GM19239 (cell line): ENCODE measurements at places on chromosomes 11 and 22.

DNA sequence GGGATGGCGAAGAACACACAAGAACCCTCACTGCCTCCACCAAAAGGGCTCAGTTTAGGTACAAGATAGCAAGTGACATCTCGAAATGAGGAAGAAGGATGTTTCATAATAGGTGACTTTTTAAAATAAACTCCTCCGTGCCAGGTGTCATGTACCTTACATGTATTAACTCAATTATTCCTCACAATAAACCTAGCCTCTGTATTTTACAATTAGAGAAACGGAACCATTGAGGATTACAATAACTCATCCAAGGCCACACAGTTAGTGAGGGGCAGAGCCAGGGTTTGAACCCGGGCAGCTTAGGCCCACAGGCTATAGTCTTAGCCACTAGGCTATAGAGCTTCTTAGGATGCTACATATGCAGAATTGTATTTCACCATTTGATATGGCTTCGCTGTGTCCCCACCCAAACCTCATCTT is 965 bp upstream of the PAMR1 start:
- no peak for DNase-seq

GRCh38 chr22:46484861-46485595 is 52.4 kb downstream of the CELSR1 start:
- DNase-seq, result no peak

DNA sequence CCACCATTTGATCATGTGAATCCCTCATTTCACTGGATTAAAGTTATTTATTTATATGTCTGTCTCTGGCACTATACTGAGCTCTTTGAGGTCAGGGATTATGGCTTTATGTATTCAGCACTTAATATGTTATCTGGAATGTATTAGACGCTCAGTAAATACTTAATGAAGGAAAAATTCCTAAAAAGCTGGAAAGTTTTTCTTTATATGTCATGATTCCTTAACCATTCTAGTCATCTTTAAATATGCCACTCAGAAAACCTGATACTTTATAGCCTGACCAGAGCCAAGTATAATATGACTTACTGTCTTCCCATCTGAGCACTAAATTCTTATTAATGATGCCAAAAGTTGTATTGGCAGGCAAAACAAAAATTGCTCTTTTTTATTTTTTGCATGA is 27.1 kb downstream of the RNF169 start:
- no peak for DNase-seq

DNA sequence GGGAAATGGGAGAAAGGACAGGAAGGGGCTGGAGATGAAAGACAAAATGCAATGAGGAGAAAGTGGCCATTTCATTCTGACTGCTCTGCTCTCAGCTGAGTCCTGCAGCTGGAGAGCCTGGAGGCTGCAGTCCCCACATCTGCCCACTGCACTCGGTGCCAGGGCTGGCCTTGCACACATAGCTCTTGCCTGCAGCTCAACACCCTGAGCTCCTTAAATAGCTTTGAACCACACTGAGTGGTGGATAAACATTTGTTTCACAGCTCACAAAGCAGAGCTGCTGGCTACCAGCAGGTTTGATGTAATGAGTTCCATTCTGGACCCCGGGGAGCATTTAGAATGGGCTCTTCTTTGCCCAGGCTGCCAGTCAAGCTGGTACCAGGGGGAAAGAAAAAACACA is 426.1 kb upstream of the CADM1 start:
- DNase-seq, result no peak

GRCh38 chr22:38872831-38873248 is 824 bp upstream of the CBX6 start:
- no peak for DNase-seq

DNA sequence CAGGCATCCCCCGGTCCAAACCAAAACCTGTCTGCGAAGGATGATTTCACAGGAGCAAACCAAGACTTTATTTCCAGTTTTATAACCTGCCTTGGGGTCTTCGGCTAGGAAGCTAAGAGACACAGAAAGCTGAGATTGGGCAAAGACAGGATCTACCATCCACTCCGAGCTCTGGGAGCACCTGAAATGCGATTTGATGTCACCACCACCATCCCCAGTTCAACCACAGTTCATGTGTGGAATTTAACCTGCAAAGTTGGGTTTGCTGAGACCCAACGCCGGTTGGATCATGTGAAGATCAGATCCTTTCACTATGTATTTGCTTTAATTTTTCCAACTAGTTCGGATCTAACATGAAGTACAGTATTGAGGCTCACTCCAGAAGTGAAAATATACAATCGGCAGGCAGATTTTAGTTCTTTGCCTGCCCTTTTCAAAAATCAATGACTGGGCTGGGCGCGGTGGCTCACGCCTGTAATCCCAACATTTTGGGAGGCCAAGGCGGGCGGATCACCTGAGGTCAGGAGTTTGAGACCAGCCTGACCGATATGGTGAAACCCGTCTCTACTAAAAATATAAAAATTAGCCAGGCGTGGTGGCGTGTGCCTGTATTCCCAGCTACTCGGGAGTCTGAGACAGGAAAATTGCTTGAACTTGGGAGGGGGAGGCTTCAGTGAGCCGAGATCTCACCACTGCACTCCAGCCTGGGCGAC is 1.4 kb upstream of the C11orf24 start:
- no peak for DNase-seq

- no peak for DNase-seq
Observed at GRCh38 chr22:47324435-47324990, 562.1 kb downstream of the TBC1D22A start.

GRCh38 chr22:41043722-41044121 is 48.7 kb upstream of the EP300 start:
- no peak for DNase-seq

DNA sequence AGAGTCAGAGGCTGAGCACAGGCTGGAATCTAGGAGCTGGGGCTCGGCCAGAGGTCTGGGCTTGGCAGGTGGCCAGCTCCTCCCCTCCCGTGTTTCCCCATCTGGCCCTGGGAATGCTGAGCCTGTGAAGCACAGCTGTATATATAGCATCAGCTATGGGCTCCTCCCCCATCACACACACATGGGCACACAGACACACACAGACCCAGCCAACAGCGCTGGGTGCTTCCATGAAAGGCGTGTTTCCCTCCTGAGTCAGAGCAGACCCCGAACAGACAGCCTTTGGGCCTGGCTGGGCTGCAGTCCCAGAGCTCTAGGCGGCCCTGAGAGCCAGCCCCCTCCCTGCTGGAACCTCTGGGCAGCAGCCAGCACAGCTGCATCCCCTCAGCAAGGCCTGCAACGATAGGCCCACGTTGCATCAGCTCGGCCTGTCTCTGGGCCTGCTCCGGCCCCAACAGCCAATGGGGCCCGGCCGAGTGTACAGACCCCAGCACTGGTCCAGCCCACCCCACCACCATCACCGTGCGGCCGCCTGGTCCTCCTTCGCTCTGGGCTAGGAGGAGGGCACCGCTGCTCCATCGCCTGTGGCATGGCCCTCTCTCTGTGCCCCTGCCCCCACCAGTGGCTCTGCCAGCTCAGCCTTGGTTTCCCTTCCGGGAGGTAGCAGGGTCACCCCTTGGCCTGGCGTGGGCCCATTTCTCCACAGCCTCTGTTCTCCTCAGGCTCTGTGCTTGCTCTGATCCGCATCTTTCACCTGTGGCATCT is 7.6 kb upstream of the SERPINH1 start:
- no peak for DNase-seq

- no peak for DNase-seq
Observed at GRCh38 chr11:123429336-123429735, 733 bp upstream of the GRAMD1B start.

GRCh38 chr11:34773826-34774225 is 142.4 kb downstream of the APIP start:
- no peak for DNase-seq

GRCh38 chr11:89275966-89276365 is 98.3 kb downstream of the TYR start:
- DNase-seq, result no peak

DNA sequence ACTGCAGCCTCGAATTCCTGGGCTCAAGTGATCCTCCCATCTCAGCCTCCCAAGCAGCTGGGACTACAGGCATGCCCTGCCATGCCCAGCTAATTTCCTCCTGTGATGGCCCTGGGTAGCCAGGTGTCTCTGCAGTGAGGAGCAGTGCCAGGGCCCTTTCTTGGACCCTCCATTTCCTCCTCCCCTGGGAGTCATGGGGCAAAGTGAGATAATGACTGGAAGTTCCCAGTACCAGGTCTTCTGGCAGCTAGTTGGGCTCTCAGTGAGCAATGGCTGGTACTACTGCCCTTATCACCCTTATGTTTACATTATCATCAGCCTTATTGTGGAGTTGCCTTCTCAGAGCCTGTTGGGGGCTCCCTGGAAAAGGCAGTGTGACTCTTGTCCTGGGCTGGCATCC is 17.6 kb downstream of the DAGLA start:
- DNase-seq, result no peak

DNA sequence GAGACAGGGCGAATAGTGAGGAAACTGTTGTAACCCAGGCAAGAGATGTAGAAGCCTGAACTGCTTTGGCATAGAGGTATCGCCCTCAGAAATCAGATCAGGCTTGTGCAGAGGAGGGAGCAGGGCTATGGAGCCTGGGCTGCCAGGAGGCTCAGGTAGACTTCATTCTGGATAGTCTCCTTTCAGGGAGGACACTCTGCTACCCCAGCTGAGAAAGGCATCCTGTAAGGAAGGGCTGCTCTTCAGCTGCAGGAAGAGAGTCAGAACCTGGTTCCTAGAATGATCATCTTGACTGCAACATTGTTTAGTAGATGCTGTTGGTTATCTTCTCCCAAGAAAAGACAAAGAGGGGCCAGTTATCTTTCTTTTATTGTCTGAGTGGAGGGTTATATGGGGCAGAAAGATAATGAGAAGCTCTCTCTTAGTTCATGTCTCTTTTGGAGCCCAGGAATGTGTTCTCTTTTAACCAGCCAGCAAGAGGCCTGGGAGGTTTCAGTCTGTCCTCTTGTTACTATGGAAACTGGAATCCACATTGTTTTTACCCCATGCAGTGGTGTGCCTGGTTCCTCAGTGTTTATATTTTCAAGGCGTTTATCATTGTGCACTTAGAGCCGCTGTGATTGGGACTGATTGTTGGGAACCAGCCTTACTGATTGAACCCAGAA is 95.7 kb downstream of the STIM1 start:
- no peak for DNase-seq

DNA sequence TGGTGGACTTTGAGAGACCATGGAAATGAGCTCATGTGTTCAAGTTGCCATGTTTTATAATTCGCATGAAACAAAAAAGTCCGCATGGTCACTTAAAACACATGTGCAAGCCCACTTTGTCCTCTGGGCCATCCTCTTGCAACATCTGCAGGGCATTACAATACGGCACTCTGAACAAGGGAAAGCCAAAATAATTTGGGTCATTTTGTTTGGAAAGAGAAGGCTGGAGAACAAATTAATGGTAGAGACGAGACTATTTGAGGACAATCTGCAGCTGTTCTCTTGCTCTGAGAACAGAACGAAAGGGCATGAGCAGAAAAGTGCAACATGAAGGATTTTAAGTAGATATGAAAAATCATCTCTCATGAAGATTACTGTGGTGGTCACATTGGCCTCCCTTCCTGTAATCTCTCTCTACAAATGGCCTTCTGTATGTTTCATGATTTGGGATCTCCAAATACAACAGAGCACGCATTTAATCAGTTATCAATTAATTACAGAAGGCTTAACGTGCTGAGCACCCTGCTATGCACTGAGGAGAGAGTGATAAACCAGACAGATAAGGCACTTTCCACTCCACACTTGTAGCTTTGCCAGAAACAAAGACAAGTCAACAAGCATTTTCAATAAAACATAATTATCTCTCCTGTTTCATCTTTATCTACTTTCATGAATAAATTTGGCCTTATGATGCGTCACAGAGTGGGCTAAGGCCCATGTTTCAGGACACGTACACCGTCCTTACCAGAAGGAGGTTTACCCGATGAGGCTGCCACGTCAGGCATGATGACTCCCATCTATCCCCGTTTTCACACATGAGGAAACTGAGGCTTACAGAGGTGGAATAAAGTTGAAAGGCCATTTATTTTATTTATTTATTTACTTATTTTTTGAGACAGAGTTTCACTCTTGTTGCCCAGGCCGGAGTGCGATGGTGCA is 384.1 kb downstream of the LARGE1 start:
- no peak for DNase-seq

GRCh38 chr11:11569936-11570491 is 51.8 kb downstream of the GALNT18 start:
- DNase-seq, result no peak

GRCh38 chr11:20197881-20198280 is 37.6 kb upstream of the DBX1 start:
- DNase-seq, result no peak

GRCh38 chr11:28715726-28716125 is 607.5 kb downstream of the METTL15 start:
- DNase-seq, result no peak

- no peak for DNase-seq
Observed at GRCh38 chr22:32917577-32918354, 116.3 kb downstream of the TIMP3 start.

- DNase-seq, result no peak
Observed at GRCh38 chr11:92198268-92198667, 26.4 kb upstream of the FAT3 start.

DNA sequence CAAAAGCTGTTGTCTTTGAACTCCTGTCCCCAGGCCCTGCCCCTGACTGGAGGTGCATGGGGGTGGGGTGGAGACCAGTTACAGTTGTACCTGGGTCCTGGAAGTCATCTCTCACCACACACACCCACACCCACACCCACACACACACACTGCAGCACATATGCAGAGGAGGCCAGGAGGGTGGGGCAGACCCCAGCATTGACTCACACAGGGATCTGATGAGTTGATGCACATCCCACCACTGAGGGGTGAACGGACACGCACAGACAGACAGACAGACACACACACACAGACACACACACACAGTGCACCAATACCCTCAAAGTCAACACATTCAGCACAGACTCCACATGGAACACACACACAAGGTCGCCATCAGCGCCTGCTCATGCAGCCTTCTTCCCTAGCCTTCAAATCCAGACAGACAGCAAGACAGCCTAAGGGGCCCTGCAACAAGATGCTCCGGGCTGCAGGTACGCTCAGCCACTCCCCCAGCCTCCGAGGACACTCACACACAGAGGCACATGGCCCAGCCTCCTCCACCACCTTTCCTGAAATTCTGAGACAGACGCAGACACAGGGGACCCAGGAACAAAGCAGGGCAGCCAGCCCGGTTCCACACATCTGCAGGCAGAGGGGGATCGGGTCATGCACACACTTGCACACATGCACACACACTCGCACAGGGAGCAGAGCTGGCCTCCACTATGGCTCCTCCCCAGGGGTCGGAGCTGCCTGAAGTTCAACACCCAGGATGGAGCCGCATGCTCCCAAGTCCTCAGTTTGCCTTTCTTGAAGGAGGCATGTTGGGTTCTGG is 26.5 kb downstream of the SYT7 start:
- no peak for DNase-seq

DNA sequence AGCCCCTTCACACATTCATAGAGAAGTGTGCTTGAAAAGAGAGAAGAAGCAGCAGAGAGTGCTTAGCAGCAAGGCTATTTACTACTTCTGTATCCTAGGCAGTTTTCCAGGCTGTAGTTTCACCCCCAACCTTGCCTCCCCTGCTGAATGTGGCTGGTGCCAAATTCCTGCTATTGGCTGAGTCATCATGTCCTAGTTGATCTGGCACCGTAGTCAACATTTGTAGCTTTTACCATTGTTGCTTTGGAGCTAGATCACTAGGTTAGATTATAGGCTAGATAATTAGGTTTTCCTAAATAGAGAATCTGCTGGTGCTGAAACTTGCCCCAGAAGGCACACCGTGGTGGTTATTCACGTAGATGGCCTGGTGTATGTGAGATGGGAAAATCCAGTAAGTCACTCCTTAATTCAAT is 32.7 kb downstream of the ARHGAP42 start:
- no peak for DNase-seq
